ENCODE measurements at places on chromosomes 7 and 10.
A peak's percentile ranks its signal among the peaks of the same experiment; 100 is the strongest.

GRCh38 chr10:692682-693351 is 3.3 kb upstream of the DIP2C start:
- DNase-seq = no peak

- peak; percentile 60 for DNase-seq
Observed at GRCh38 chr10:24911029-24911428, 41.4 kb downstream of the PRTFDC1 start.

GRCh38 chr10:33137356-33138005 is 179.5 kb upstream of the ITGB1 start:
- no peak for DNase-seq

DNA sequence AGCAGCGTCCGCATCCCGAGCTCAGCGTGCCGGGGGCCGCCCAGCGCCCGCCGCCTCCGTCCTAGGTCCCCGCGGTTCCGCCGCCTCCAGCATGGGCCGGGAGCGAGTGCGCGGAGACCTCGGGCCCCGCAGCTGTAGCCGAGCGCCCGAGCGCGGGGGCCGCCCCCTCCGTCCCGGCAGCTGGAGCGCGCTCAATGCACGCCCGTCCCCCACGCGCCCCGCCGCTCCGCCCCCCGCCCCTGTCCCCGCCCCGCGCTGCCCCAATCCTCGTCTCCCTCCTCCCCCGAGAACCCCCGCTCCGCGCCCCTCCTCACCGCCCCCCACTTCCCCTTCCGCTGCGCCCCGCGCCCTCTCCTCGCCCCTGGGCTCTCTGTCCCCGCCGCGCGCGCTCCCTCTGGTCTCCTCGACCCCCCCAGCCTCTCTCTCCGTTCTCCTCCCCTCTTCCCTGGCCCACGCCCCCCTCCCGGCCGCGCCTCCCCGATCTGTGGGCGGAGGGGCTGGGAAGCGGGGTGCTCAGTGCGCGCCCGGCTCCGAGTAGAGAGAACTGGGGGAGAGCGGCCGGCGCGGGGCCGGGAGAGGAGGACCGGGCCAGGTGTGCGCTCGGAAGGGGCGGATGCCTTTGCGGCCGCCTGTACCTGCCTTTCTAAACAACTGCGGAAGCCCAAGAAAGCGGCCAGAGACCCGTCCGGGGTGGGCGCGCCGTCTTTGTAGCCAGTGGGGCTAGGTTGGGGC is at the start of gene VIPR2:
VIPR2 (minus strand) TSS at position 110 of the 732 bp plus-strand sequence; CDS start at position 14, 96 bp downstream.
- DNase-seq = no peak

DNA sequence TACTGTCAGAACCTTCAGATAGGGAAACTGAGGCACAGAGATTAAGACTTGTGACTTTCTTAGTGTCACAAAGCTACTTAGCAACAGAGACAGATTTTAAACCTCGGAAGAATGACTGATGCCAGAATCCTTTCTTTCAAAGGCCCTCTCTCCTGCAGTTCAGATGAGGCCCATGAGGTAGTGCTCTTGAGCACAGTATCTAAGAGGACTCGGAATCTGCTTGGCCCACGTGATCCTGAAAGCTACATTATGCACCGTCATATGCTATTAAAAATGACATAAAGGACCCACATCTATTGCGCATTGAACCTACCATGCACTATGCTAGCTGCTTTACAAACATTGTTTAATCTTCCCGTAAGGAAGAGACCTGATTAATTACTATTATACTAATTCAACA is 355.9 kb downstream of the SFMBT2 start:
- peak; percentile 10 for DNase-seq

GRCh38 chr10:70576803-70577517 is 25.6 kb downstream of the PRF1 start:
- peak; percentile 53 for DNase-seq

DNA sequence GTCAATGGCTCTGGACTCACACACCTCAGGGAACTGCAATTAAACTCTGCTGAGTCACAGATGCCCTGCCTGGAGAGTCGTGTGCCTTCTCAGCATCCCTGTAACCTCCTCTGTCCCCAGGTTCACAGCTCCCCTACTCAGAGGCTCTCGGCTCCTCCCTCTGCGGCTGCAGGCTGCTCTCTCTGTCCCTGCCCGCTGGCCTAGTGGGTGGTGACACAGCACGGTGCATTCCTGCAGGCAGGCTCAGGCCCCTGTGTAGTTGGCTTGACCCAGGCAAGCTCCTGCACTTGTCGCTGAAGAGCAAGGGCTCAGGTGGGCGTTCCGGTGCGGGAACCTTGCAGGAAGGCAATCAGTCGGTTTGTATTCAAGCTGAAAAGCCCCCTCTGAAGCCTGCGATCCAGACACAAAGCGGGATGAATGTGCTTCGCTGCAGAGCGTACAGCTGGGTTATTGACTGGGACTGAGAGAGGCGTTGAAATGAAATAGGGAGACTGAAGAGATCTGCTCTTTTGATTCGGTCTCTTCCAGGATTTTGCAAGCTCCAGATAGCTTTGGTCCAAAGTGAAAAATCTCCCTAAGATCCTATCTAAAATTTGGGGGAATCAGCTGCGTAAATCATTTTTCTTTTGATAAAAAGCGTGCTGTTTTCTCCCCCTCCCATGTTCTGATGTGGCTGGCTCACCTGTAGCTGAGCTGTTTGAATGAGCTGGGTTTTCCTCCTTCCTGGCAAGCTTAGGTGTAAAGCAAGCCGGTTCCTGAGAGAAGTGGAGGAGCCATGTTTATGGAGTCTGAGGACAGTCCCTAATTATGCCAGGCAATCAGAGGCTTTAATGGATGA is 208.7 kb upstream of the PHYHIPL start:
- DNase-seq = no peak

DNA sequence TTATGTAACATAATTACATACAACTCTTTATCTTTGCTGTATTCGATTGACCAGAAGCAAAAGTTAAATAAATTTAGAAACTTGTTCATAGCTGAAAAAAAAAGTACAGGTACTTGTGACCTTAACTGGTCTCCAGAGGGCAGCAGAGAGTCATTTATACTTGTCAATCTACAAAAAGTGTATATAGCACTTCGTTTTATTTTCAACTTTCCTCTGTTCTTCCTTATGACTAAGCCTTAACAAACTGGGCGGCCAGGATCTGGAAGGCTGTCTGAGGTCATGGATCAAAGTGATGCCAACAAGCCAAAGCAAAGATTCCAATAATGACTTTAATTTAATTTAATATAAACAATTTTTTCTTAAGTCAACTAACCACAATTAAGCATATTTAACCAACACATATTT is 29.8 kb downstream of the C10orf67 start:
- peak; percentile 67 for DNase-seq

- DNase-seq = no peak
Observed at GRCh38 chr7:3560495-3560894, 259.4 kb downstream of the SDK1 start.

- no peak for DNase-seq
Observed at GRCh38 chr7:66549466-66549865, 79.2 kb upstream of the KCTD7 start.

GRCh38 chr10:45411607-45411940 is 37.6 kb downstream of the ALOX5 start:
- DNase-seq = no peak

GRCh38 chr7:22287412-22287811 is 69.5 kb downstream of the RAPGEF5 start:
- DNase-seq = no peak

GRCh38 chr10:3082290-3082689 is 14.9 kb downstream of the PFKP start:
- DNase-seq = no peak

DNA sequence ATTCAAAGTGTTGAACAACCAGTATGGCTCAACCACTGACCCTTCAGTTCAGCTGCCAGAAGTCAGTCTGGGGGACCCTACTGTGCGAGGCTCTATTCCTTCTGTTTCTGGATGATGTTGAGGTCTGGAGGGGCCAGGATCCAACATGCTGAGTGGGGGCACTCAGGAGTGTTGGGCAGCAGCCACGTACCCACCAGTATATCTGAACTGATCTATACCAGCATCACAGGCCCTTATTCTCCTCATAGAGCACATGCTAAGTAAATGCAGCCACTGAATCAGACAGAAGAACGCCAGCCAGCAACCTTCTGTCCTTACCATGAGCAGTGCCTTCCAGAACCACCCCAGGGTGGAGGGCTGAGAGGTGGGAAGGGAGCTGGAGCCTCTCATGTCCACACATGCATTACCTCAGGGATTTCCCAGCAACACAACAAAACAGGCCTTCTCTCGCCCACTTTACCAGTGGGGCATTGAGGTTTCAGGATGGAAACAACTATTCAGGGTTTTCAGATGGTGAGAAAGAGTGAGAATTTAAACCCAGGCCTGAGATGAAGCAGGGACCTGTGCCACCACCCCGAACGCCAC is 6.8 kb upstream of the MSMB start:
- no peak for DNase-seq

- no peak for DNase-seq
Observed at GRCh38 chr7:139884441-139884840, 55.4 kb downstream of the TBXAS1 start.

DNA sequence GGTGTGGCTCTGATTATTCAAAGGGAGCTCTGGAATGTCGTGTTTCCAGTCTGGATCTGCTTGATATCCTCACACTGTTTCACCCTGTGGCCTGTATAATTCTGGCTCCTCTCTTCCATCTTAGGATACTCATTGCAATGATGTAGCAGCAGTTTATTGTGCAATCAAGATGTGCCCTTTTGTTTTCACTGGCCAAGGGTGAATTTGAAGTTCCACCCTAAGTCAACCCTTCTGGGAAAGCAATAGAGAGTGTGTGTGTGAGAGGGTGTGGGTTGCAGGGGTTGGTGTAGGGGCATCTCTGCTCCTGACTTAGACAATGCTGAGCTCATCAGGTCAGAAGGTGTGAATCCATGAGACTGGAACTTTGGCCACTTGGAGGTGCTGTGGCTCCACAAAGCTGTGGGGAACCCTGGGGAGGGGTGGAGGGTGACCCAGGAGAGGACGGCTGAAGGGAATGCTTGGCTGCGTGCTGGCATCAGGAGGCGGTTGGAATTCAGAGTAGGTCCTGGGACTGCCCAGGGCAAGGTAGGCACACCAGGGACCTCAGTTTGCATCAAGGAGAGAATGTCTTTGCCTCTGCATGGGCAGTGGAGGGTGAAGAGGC is 118.0 kb upstream of the PRSS58 start:
- peak; percentile 24 for DNase-seq

DNA sequence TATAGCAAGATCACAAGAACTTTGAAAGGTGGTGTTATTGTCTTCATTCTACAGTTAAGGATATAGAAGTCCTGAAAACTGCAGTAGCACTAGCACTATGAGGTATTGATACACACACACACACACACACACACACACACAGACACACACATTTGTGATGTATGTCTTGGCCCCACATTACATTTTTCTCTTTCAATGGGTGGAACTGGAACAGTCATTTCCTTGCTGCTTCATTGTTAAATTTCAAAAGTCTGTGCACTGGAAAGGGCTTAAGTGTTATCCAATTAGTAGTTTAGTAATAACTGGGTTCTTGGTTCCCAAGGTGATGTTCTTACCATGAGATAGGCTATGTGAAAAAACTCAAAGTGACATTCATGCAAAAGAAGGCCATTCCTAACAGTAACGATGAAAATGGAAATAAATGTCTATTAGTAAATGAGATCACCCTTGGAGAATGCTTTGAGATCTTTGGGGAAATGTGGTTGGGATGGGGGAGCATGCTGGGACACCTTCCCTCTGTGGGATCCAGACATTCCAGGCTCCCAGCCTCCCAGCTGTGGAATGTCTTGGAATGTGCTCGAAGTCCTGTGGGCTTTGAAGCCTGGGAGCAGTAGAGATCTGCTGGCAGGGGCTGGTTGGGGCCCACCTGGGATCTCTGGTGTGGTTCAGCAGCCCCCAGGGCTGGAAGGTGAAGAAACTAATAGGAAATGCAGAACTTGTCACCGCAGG is 37.4 kb upstream of the CALD1 start:
- DNase-seq = no peak

DNA sequence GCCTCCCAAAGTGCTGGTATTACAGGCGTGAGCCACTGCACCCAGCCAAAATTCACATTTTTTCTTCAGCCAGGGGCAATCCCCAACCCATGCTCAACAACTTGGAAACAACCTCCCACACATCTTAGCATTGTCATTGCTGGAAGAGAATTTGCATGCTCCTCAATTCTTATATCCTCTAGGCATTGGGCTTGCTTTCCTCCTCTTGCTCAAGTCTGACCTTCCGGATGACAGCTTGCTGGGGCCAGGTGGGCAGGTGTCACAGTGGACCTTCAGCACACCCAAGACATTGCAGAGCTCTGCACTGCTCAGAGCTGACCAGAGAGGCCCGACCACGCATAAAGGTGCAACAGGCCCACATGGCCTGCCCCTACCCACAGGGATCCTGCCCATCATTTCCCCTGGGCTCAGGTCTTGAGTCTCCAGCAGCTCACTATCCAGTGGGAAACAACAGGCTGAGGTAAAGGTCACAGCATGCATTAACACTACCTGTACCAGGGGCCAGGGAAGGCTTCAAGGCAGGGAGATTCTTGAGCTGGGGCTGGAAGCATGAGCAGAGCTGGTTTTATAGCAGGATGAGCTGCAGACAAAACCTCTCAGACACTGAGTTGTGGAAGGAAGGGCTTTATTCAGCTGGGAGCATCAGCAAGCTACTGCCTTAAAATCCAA is 6.8 kb upstream of the GPR15LG start:
- DNase-seq = no peak

DNA sequence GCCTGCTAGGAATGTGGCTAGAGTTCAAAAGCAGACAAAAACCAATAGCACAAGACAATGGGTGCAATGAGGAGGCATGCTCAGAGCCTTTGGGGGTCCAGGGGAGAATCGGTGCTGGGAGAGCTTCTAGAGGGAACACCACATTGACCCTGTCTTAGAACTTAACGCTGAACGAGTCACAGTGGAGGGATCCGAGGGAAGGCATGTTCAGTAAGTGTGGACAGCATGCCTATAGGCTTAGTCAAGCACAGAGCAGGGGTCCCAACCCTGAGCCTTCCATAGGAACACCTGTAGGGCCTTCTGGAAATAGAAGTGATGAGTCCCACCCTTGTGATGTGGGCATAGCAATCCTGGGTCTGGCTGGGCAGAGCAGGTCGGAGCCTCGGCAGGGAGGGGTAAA is 148.7 kb downstream of the PKD1L1 start:
- DNase-seq = no peak

DNA sequence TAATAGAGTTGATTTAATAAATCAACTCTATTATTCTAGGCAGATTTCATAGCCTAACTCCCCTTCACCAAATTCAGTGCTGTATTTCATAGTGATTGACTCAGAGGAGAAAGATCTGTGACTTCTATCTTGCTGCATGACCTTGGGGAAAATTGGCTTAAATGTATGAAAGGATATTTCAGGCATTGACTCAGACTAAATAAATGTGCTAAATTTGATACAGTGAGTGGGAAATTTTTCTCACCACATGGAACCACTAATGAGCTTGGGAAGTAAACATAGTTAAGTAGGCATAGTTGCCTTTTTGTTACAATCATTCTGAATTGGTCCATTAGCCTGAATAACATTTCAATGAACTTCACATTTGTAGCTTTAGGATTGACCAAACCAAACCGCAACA is 89.0 kb upstream of the PRPS1L1 start:
- no peak for DNase-seq

GRCh38 chr10:13206546-13207443 is 27.4 kb downstream of the UCMA start:
- peak; percentile 9 for DNase-seq

Measured in MV-4-11 (cell line).